ENCODE measurements at places on chromosomes 1 and 21.

DNA sequence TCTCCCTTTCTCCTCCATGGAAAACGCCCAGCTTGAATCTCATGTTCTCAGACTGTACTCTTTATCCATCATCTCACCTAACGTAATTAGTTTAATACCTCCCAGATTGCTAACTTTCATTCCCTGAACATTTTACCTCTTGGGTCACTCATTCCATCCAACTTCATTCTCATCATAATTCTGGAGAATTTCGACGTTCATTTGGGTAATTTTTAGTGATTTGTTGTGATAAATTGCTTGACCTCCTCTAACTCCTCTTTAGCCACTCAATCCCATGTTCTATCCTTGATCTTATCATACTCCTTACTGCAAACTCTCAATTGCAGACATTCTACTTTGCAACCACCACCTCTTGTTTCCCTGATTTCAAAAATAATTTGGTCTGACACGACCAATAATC, 28.4 kb downstream of the RPE65 start:
- DNase-seq: no peak

- peak; percentile 11 for DNase-seq
Measured at GRCh38 chr1:113479713-113480676, 89.7 kb downstream of the MAGI3 start.

GRCh38 chr1:100780814-100781213, 61.3 kb downstream of the VCAM1 start:
- no peak for DNase-seq

DNA sequence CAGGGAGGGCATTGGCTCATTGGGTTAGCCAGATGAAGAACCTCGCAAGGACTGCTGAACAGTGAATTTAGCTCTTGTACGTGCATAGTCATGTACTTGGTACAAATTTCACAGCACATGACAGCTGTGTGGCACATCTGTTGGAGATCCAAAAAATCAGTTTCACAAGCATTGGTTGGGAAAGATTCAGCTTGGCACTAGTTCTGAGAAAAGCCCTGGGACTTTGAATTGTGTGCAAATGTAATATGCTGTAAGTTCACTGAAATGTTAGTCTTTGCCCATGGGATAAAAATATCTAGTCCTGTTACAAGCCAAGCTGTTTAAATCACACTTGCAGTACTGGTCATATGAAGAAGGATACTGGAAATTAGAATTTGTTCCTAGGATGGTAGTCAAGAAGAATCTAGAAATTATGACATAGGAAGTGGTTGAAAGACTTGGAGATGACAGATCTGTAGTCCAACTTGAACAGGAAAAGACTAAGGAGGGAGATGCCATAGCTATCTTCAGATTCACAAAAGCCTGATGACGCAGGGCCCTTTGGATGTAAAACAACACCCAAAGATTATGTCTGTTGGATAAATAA, 19.2 kb downstream of the LAMC2 start:
- peak; percentile 76 for DNase-seq

DNA sequence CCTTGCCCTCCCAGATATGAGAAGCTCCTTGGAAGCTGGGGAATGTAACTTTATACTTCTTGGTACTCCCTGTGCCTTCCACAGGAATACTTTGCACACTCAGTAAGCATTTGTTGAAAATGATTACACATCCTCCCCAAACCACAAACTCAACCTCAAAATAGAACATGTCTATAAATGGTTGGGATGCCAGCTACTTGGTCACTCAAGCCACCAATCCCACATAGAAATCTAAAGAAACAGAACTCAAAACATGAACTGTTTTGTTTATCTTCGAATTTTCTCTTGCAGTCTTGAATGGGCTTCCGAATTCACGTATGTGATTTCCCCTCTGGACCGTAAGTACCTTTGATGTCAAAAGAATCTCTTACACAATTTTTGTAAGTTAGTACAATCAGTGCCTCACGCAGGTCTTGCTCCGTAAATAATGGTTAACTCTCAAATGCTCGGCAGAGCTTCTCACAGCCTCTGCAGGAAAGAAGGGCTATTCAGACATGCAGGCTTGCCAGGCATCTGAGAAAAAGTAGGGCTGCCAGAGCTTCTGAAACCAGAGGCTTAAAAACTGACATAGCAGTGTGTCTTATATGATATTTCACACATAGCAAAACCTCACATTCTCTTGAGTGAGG, 26.9 kb downstream of the SORT1 start:
- DNase-seq: peak; percentile 99

- no peak for DNase-seq
Measured at GRCh38 chr1:63289135-63289534, 33.2 kb upstream of the FOXD3 start.

GRCh38 chr21:45533846-45534635, 8.2 kb downstream of the SLC19A1 start:
- DNase-seq: no peak

DNA sequence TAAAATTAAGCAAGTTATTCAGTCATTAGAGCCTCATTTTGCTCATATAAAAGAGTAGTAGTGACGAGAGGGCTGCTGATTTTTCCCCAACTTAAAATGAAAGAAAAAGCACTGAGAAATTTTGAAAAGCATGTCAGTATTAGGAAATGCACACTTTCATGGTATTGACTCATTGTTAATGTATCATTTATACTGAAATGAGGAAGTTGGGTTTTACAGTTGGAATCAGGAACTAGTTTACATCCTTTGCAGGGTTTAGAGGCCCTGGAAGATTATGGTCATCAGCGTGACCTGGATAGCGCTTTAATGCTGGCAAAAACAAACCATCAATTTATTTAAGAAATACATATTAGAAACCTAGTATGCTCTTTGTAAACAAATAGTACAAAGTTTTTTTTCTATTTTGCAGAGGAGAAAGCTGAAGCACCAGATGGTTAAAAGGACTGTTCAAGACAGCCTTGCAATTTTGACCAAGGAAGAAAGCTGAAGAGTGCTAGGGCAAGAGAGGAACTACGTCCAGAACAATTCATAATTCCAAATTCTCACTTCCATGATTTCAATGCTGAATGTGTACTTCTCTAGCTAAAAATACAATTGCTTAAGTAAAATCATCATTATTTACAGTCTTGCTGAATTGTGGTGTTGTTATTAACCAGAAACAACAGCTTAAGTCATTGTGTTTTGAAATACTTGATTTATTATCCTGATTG, 94.8 kb upstream of the SGIP1 start:
- DNase-seq: peak; percentile 21

GRCh38 chr1:33841494-33841893, 22.4 kb upstream of the HMGB4 start:
- no peak for DNase-seq

GRCh38 chr21:38982096-38982495, 176.4 kb downstream of the ETS2 start:
- peak; percentile 67 for DNase-seq

DNA sequence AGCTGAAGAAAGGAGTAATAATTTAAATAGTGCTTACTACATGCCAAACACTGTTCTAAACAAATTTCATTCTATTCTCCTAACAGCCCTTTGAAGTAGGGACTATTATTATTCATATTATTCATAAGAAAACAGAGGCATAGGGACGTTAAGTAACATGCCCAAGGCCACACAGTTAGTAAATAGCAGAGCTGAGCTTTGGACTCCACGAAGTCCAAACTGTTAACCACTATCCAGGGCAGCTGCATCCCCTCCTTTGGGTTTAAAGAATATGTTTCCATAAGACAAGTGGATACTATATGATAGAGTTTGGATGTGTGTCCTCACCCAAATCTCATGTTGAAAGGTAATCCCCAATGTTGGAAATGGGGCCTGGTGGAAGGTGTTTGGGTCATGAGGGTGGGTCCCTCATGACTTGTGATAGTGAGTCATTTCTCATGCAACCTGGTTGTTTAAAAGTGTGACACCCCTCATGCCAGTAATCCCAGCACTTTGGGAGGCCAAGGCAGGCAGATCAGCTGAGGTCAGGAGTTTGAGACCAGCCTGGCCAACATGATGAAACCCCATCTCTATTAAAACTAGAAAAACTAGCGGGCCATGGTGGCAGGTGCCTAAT, 144.0 kb upstream of the CXADR start:
- DNase-seq: no peak

GRCh38 chr21:37799211-37800056, 116.8 kb downstream of the KCNJ6 start:
- DNase-seq: peak; percentile 45

DNA sequence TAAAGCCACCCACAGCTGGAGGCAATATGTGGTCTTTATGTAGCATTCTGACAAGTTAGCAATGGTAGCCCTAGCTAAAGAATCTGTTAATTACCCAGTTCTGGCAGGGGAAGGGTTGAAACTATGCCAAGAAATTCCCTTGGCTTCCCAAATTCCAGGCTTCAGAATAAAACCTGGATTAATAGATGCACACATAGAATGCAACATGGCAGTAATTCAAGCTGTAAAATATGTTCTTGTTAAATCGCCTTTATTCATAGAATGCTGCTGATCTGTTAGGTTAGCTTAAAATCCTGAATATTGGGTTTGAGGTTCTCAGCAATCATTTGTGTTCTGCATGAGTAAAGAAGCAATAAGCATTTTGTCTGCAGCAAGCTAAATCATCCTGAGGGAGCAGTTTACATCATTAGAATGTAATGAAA, 80.1 kb downstream of the ZNF326 start:
- no peak for DNase-seq

GRCh38 chr1:2645776-2646175, 13.0 kb upstream of the MMEL1 start:
- DNase-seq: no peak

- DNase-seq: no peak
Measured at GRCh38 chr1:218350035-218350525, 4.9 kb downstream of the TGFB2 start.

DNA sequence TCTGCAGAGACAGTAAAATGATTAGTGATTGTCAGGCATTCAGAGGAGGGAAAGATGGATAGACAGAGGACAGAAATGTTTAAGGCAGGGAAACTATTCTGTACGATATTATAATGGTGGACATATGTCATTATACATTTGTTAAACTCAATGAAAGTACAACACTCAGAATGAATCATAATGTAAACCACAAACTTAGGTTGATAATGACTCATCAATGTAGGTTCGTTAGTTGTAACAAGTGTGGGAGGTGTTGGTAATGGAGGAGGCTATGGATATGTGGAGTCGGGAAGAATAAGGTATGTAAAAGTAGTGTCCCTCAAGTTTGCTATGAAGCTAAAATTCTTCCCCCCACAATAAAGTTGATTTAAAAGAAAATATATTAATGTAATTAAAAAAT, 455.0 kb downstream of the BRINP3 start:
- no peak for DNase-seq

DNA sequence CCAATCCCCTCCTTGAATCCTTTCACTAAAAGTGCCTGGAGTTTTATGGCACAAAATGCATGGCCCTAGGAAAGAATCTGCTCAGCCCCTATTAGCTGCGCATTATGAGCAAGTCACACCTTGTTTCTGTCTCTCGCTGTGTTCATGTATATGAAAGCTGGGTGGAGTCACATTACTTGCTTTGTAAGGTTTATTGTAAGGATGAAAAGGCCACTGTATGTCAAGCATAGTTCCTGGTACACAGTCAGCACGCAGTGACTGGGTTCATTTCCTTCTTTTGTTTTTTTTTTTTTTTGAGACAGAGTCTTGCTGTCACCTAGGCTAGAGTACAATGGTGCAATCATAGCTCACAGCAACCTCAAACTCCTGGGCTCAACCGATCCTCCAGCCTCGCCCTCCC, 6.7 kb upstream of the SLC9A1 start:
- no peak for DNase-seq
